ENCODE measurements at places on chromosomes 7 and 10. TPM values are rescaled to one million over a fixed set of nuclear protein-coding genes. Genes with fewer than 3 reads are reported as not detected.

- no peaks in the 10 kb centered on the region for H3K36me3 ChIP-seq
- H3K27ac ChIP-seq: no peak overlapping the region
- H3K4me1 ChIP-seq: peaks cover 12% of the 10 kb centered on the region
- peaks cover 36% of the 10 kb centered on the region for H3K27me3 ChIP-seq
These were observed 104.1 kb downstream of the ZNF467 start for GRCh38 chr7:149669121-149669818.

DNA sequence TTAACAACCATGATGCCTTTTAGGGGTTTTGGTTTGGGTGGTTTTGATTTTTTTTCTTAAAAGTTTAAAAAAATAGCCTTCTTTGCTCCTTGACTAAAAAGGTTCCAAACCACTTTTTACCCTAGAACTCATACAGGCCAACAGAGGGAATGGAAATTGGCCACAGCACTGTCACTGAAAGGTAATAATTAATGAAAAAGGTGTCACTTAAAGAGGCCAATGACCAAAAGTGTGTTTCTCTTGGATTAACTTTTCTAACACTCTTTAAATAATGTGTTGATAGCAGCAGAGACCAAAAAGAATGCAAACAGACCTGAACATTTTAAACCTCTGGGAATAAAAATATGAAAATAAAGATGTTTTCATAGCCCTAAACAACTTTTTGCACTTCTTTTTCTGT, 221.1 kb upstream of the TCF7L2 start:
- no peak for DNase-seq
- peaks cover 18% of the 10 kb centered on the region for H3K4me1 ChIP-seq
- peaks cover 3% of the 10 kb centered on the region for H3K36me3 ChIP-seq
- no peaks in the 10 kb centered on the region for H3K27me3 ChIP-seq
- H3K4me3 ChIP-seq: no peak overlapping the region

DNA sequence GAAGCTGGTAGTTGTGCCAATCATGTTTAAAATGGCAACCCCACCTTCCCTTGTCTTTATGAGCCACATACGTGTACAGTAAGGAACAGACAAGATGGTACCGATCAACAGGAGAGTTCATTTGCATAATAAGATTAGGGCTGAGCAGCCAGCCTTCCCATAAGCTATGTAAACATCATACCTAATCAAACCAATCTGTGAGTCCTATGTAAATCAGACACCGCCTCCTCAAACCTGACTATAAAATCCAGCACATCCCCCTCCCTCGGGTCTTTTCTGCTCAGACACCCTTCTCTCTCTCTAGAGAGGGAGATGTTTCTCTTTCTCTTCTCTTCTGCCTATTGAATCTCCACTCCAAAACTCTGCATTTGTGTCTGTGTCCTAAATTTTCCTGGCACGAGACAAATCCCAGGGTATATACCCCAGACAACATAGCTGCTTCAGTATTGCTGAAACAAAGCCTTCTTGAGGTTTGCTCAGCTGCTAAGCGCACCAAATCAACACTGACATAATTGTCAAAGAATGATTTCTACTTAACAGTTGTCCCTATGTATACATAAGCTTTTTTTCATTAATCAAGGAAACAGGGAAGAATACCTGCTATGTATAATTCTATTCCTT, 279.2 kb downstream of the THSD7A start:
- no peaks in the 10 kb centered on the region for H3K36me3 ChIP-seq
- H3K4me1 ChIP-seq: no peaks in the 10 kb centered on the region
- DNase-seq: no peak
- peaks cover 4% of the 10 kb centered on the region for H3K27me3 ChIP-seq
- no peak overlapping the region for H3K27ac ChIP-seq

Gene OPN4
- not detected for total RNA-seq

- no peak overlapping the region for H3K27ac ChIP-seq
- no peaks in the 10 kb centered on the region for H3K36me3 ChIP-seq
- no peaks in the 10 kb centered on the region for H3K27me3 ChIP-seq
- peaks cover 28% of the 10 kb centered on the region for H3K4me1 ChIP-seq
- no peak overlapping the region for H3K4me3 ChIP-seq
These were observed 107.2 kb upstream of the IGFBP3 start for GRCh38 chr7:46028246-46028645.

DNA sequence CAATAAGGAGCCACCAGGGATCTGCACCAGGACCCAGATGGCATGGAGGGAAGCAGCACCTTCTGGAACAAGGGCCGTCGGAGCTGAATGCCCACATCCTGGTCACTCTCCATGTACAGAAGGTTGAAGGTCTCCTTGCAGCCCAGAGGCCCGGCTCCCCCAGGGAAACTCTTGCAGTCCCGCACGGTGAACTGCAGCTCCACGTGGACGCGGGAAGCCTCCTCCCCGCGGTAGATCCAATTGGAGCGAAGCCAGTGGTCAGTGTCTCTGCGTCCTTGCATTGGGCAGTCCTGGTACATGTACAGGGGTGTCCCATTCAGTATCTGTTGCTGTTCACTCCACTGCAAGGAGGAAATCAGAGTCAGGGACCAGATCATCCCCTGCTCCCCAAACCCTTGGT, 7.4 kb downstream of the EPHA1 start:
- H3K36me3 ChIP-seq: no peaks in the 10 kb centered on the region
- H3K27ac ChIP-seq: no peak overlapping the region
- peak; percentile 88 for DNase-seq
- no peak overlapping the region for H3K4me3 ChIP-seq
- H3K4me1 ChIP-seq: no peaks in the 10 kb centered on the region

DNA sequence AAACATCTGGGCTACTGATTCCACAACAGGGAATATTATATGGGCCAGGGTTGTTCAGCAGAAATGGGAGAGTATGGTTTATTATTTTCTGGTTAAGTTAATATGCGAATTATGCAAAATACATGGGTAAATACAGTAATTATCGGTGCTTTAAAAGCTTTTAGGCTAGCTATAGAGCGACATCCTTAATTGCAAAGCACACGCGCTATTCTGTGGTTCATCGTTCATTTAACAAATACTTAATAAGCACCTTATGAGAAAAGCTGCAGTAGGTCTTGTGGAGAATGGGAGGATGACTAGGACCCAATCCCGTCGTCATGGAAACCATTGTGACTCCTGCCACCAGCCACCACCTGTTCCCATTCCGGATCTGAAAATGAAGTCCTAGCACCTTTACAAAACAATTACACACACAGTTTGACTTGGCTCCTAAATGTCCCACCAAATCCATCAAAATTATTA, 623 bp upstream of the CEP41 start:
- DNase-seq: no peak
- H3K27ac ChIP-seq: peak overlapping the region; percentile 94
- H3K4me1 ChIP-seq: peaks cover 16% of the 10 kb centered on the region
- peak overlapping the region; percentile 96 for H3K4me3 ChIP-seq
- H3K27me3 ChIP-seq: no peaks in the 10 kb centered on the region

Gene TMEM196
- total RNA-seq: not detected

GRCh38 chr10:73827346-73828089, 16.1 kb upstream of the NDST2 start:
- peak; percentile 61 for DNase-seq
- peak overlapping the region; percentile 32 for H3K27ac ChIP-seq
- no peak overlapping the region for H3K4me3 ChIP-seq

GRCh38 chr10:8369666-8370065, 315.2 kb downstream of the GATA3 start:
- no peak for DNase-seq
- H3K4me1 ChIP-seq: no peaks in the 10 kb centered on the region
- H3K36me3 ChIP-seq: no peaks in the 10 kb centered on the region
- H3K4me3 ChIP-seq: no peak overlapping the region
- H3K27me3 ChIP-seq: no peaks in the 10 kb centered on the region

GRCh38 chr7:15584575-15584974, 22.8 kb upstream of the AGMO start:
- H3K4me3 ChIP-seq: no peak overlapping the region
- H3K27me3 ChIP-seq: no peaks in the 10 kb centered on the region
- no peak for DNase-seq
- H3K4me1 ChIP-seq: peaks cover 7% of the 10 kb centered on the region
- H3K36me3 ChIP-seq: no peaks in the 10 kb centered on the region

Gene TMEM273
- total RNA-seq: not detected

Gene KCNMA1
- 87.6 TPM for total RNA-seq

DNA sequence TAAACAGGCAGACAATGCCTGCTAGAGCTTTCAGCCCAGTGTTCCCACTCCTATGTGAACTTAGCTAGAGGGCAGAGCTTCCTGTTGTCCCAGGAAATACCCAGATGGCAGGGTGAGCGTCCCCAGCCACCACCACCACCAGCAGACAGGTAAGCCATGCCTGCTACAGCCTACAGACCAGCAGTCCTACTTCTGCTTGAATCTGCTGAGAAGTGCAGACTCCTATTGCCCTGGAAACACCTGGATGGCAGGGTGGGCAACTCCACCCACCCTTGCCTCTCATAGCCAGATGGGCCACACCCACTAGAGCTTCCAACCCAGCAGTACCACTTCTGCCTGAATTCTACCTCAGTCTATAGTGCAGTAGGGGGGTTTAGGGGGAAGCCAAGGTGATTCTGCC, 64.4 kb downstream of the FBXL13 start:
- DNase-seq: no peak
- H3K36me3 ChIP-seq: peaks cover 8% of the 10 kb centered on the region
- no peaks in the 10 kb centered on the region for H3K27me3 ChIP-seq
- peaks cover 10% of the 10 kb centered on the region for H3K4me1 ChIP-seq
- H3K4me3 ChIP-seq: no peak overlapping the region

Gene DLX5
- total RNA-seq: 0.77 TPM

GRCh38 chr7:104976966-104977636, 36.9 kb upstream of the KMT2E start:
- peaks cover 3% of the 10 kb centered on the region for H3K36me3 ChIP-seq
- no peaks in the 10 kb centered on the region for H3K27me3 ChIP-seq
- H3K4me1 ChIP-seq: peaks cover 49% of the 10 kb centered on the region
- no peak for DNase-seq

- no peak overlapping the region for H3K27ac ChIP-seq
- H3K4me1 ChIP-seq: peaks cover 14% of the 10 kb centered on the region
- H3K4me3 ChIP-seq: no peak overlapping the region
These were observed 51.1 kb upstream of the SYPL1 start for GRCh38 chr7:106163257-106163656.

DNA sequence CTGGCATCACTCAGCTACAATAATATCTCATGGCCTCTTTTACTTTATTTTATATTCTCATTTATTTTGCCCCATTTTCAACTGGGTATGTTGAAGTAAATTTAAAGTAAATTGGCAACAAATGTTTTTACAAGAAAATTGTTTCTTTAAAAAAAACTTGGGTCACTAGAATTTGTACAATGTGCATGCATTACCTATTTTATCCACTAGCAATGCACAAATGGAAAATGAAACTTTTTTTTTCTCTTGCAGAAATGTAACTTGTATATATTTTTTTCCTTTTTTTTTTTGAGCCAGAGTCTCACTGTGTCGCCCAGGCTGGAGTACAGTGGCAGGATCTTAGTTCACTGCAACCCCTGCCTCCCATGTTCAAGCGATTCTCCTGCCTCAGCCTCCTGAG, 10.3 kb upstream of the H2AZ2 start:
- H3K36me3 ChIP-seq: no peaks in the 10 kb centered on the region
- no peak overlapping the region for H3K27ac ChIP-seq
- H3K27me3 ChIP-seq: no peaks in the 10 kb centered on the region
- no peak for DNase-seq
- H3K4me1 ChIP-seq: peaks cover 5% of the 10 kb centered on the region
- no peak overlapping the region for H3K4me3 ChIP-seq

Gene WNT2
- total RNA-seq: 0.62 TPM

Gene CDC14C
- not detected for total RNA-seq

- H3K27ac ChIP-seq: no peak overlapping the region
- peaks cover 7% of the 10 kb centered on the region for H3K36me3 ChIP-seq
- no peak overlapping the region for H3K4me3 ChIP-seq
- peaks cover 34% of the 10 kb centered on the region for H3K4me1 ChIP-seq
These were observed 37.7 kb downstream of the CDK13 start for GRCh38 chr7:39987641-39988347.

GRCh38 chr7:105656922-105657521, 75.7 kb upstream of the EFCAB10 start:
- H3K4me1 ChIP-seq: no peaks in the 10 kb centered on the region
- H3K27ac ChIP-seq: no peak overlapping the region
- DNase-seq: no peak
- H3K27me3 ChIP-seq: no peaks in the 10 kb centered on the region
- no peak overlapping the region for H3K4me3 ChIP-seq
- H3K36me3 ChIP-seq: peaks cover 15% of the 10 kb centered on the region

GRCh38 chr7:131774419-131775220, 218.2 kb upstream of the PODXL start:
- no peaks in the 10 kb centered on the region for H3K4me1 ChIP-seq
- H3K36me3 ChIP-seq: peaks cover 5% of the 10 kb centered on the region
- peaks cover 46% of the 10 kb centered on the region for H3K27me3 ChIP-seq
- no peak overlapping the region for H3K4me3 ChIP-seq

DNA sequence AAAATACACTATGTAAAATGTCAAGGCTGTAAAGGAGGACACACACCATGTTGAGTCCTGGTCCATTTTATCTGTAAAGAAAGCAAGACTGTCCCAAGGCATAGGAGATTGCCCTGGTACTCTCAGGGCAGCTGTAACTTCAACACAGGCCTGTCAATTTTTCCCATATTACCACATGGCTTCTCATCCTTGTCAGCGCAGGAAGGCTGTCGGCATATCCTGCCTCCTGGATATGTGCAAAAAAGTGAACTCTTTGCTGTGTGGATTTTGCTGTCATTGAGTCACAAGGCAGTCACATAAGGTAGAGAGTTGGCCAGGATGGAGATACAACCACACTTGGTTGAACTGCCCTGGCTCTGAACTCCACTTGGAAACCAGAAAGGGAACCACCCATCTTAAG, 8.7 kb downstream of the DUSP5 start:
- no peaks in the 10 kb centered on the region for H3K27me3 ChIP-seq
- no peak overlapping the region for H3K4me3 ChIP-seq
- no peak overlapping the region for H3K27ac ChIP-seq
- H3K4me1 ChIP-seq: peaks cover 29% of the 10 kb centered on the region
- H3K36me3 ChIP-seq: peaks cover 30% of the 10 kb centered on the region
- DNase-seq: no peak

- no peak overlapping the region for H3K4me3 ChIP-seq
- no peaks in the 10 kb centered on the region for H3K36me3 ChIP-seq
- H3K27ac ChIP-seq: no peak overlapping the region
- H3K27me3 ChIP-seq: peaks cover 53% of the 10 kb centered on the region
- H3K4me1 ChIP-seq: no peaks in the 10 kb centered on the region
- DNase-seq: no peak
These were observed 27.8 kb downstream of the NKX2-3 start for GRCh38 chr10:99560277-99561126.

DNA sequence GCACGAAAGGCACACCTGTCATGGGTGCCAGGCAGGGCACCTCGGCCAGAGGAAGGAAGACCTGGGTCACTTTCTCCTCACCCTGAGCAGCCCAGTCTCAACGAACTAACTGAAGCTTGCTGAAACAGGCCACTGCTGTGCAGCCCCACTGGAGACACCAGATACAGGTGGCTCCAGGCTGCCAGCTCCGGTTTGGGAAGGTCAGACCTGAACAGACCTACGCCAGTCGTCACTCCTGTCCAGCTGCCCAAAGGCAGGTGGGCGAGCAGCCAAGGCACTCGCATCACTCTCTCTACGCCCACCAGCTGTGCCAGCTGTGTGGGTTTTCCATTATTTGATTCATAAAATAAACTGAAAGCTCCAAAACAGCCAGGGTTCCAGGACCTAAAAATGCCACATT, 256.1 kb downstream of the ZMYND11 start:
- no peak overlapping the region for H3K4me3 ChIP-seq
- no peak overlapping the region for H3K27ac ChIP-seq
- no peaks in the 10 kb centered on the region for H3K4me1 ChIP-seq
- DNase-seq: no peak
- H3K27me3 ChIP-seq: no peaks in the 10 kb centered on the region
